CD4-positive, CD25-positive, alpha-beta regulatory T cell (primary cell): ENCODE measurements at places on chromosomes 12 and 14. TPM values are rescaled to one million over a fixed set of nuclear protein-coding genes. Genes with fewer than 3 reads are reported as not detected.

CKAP4 gene
- 4.3 TPM for polyA plus RNA-seq

STK38L gene
- polyA plus RNA-seq, result 15.2 TPM

GPR68 gene
- 9.3 TPM for polyA plus RNA-seq

PRICKLE1 gene
- 0.15 TPM for polyA plus RNA-seq

GUCY2C gene
- polyA plus RNA-seq, result not detected

KRT74 gene
- polyA plus RNA-seq, result not detected

LMNTD1 gene
- not detected for polyA plus RNA-seq

DNM1L gene
- 17.8 TPM for polyA plus RNA-seq

PRIMA1 gene
- not detected for polyA plus RNA-seq

DNA sequence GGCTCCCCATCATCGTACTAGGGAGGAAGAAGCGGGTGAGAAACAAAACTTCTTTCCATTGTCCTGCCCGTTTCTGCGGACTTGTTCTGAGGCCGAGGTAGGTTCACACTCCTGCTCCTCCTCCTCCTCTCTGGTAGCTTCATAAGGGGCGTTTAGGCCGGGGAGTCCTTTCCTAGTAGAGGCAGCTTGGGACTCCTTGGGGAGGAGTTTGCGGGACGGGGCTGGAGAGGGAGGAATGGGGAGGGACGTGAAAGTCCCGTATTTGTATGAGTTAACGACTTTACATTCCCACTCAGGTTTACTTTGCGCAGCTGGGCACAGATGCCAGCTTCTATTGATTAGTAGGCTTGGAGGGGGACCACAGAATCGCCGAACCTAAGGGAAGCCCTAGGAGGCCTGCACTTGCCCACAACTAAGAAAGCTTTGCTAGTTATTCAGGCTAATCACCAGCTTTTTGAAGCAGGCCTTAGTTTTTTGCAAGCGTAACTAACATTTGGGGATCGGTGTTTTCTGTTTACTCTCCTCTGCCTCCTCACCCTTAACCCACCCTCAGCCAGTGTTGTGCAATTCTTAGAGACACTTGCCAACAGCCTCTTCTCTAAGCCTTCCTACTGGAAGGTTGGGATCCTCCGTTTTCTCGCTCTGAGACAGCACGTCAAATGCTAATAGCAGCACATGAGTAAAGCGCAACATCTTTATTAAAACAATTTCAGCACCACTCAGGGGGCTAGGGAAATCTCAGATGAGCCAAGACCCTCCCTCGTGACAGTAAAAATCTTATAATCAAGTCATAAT lies 499 bp downstream of the RNASE4 start:
- peaks cover 43% of the 10 kb centered on the region for H3K4me1 ChIP-seq
- DNase-seq, result no peak
- H3K27me3 ChIP-seq, result no peaks in the 10 kb centered on the region
- H3K4me3 ChIP-seq, result peak overlapping the region; percentile 73
- H3K27ac ChIP-seq, result peak overlapping the region; percentile 96

- no peak overlapping the region for H3K4me3 ChIP-seq
- no peaks in the 10 kb centered on the region for H3K27me3 ChIP-seq
- no peak overlapping the region for H3K27ac ChIP-seq
- H3K4me1 ChIP-seq, result no peaks in the 10 kb centered on the region
These were observed 112.1 kb downstream of the TTC7B start for GRCh38 chr14:90703841-90704737.

DNA sequence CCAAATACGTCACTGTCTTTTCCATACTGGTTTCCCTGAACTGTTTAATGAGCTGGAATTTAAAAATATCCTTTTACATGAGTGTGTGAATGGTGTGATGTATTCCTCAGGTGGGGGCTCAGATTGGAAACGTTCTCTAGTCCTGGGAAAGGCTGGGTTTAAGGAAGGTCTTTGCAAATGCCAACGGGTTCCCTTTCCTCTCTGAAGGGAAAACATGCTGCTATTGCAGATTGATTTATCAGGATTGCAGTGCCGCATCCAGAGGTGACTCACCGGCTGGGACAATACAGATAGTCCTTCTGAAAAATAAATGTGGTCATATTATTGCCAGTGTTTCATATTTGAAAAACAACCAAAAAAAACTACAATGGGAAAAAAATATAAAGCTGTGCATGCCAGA lies 193.1 kb upstream of the FLRT2 start:
- no peak for DNase-seq
- H3K4me1 ChIP-seq, result no peaks in the 10 kb centered on the region
- H3K36me3 ChIP-seq, result no peaks in the 10 kb centered on the region
- H3K27me3 ChIP-seq, result no peaks in the 10 kb centered on the region
- no peak overlapping the region for H3K4me3 ChIP-seq

GRCh38 chr12:93526786-93527428 lies 45.6 kb upstream of the SOCS2 start:
- no peak overlapping the region for H3K4me3 ChIP-seq
- H3K4me1 ChIP-seq, result peaks cover 9% of the 10 kb centered on the region
- peaks cover 3% of the 10 kb centered on the region for H3K27me3 ChIP-seq
- H3K36me3 ChIP-seq, result no peaks in the 10 kb centered on the region
- H3K27ac ChIP-seq, result no peak overlapping the region

DNA sequence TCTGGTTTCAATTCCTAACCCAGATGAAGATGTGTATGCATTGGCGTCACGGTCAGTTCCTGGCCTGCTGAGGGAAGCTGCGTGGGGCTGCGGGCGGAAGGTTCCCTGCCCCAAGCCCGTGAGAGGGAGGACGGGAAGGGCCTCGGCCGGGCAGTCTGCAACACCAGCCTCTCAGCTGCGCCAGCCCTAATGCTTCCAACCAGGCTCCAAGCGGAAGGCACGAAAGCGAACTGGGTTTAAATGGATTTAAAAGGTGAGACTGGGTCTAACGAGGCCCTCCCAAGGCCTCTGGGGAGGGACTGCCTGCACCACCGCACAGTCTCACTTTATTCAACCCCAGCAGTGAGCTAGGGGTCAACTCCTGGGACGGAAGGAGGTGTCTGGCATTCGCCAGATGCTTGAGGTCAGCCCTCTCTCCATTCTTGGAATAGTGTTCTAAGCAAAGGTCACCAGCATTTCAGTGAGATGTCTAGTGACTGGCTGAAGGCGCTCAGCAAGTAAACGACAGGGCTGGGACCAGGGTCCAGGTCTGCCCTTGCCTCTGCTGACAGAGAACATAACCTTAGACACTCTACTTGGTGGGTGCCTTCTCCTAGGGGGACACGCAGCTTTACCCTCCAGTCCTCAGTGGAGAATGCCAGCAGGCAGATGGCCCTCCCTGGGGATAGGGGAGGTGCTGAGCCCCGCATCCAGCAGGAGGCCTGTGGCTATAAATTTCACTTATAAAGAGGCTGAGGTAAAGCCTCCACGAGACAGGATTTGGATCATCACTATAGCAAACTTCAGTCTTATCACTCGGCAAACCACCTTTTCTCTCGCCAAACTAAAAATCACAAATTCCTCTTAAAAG lies 92.2 kb downstream of the PIWIL1 start:
- DNase-seq, result no peak
- H3K27ac ChIP-seq, result no peak overlapping the region
- H3K4me3 ChIP-seq, result no peak overlapping the region
- H3K27me3 ChIP-seq, result no peaks in the 10 kb centered on the region
- no peaks in the 10 kb centered on the region for H3K36me3 ChIP-seq

GRCh38 chr12:8032242-8033152 lies at the start of gene FOXJ2:
Gene FOXJ2, plus strand, starts transcription at chr12:8032716. Its CDS starts 7,117 bp downstream, at chr12:8039833.
- H3K4me3 ChIP-seq, result peak within 1 kb of the TSS; percentile 89
- peak; percentile 79 for DNase-seq
- H3K36me3 ChIP-seq, result no peaks in the 10 kb centered on the region
- H3K27me3 ChIP-seq, result no peaks in the 10 kb centered on the region
- H3K4me1 ChIP-seq, result peaks cover 58% of the 10 kb centered on the region

- no peak for DNase-seq
- H3K4me3 ChIP-seq, result no peak overlapping the region
- peaks cover 33% of the 10 kb centered on the region for H3K4me1 ChIP-seq
- H3K36me3 ChIP-seq, result no peaks in the 10 kb centered on the region
- no peak overlapping the region for H3K27ac ChIP-seq
- H3K27me3 ChIP-seq, result peaks cover 11% of the 10 kb centered on the region
These were observed 3.3 kb upstream of the MDM1 start for GRCh38 chr12:68335462-68335861.

DNA sequence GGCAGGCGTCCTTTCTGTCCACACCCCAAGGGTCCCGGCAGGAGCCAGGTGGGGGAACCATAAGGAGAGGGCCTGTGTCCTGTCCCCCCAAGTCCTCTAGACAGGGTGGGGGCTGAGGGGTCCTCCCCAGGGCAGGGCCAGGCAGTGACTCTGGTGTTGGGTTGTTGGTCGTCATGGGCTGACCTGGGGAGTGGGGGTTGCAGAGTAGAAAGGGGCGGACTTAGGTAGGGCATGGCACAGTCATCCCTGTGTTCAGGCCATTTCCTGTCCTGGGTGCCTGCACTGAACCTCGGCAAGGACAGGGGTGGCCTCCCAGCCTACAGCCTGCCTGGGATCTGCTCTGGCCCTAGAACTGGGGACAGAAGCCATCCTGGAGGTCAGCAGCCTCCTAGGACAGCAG lies 356.2 kb downstream of the TMEM121 start:
- no peak overlapping the region for H3K27ac ChIP-seq
- no peaks in the 10 kb centered on the region for H3K4me1 ChIP-seq
- no peak for DNase-seq
- no peak overlapping the region for H3K4me3 ChIP-seq

DNA sequence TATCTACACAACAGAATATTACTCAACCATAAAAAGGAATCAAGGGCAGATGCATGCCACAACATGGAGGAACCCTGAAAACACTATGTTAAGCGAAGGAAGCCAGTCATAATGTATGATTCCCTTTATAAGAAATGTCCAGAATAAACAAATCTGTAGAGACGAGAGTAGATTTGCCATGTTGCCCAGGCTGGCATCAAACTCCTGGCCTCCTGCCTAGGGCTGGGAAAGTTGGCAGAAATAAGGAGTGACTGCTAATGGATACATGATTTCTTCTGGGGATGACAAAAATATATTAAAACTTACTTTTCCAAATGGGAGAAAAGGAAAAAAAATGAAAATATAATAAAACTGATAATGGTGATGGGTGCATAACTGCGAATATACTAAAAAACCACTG lies 10.9 kb downstream of the CLIP1 start:
- H3K27ac ChIP-seq, result peak overlapping the region; percentile 72
- H3K4me3 ChIP-seq, result no peak overlapping the region
- DNase-seq, result no peak
- H3K27me3 ChIP-seq, result no peaks in the 10 kb centered on the region

GRCh38 chr12:96368233-96368632 lies 32.0 kb downstream of the CDK17 start:
- no peak for DNase-seq
- no peak overlapping the region for H3K27ac ChIP-seq
- peaks cover 34% of the 10 kb centered on the region for H3K4me1 ChIP-seq
- no peaks in the 10 kb centered on the region for H3K36me3 ChIP-seq
- no peak overlapping the region for H3K4me3 ChIP-seq

DNA sequence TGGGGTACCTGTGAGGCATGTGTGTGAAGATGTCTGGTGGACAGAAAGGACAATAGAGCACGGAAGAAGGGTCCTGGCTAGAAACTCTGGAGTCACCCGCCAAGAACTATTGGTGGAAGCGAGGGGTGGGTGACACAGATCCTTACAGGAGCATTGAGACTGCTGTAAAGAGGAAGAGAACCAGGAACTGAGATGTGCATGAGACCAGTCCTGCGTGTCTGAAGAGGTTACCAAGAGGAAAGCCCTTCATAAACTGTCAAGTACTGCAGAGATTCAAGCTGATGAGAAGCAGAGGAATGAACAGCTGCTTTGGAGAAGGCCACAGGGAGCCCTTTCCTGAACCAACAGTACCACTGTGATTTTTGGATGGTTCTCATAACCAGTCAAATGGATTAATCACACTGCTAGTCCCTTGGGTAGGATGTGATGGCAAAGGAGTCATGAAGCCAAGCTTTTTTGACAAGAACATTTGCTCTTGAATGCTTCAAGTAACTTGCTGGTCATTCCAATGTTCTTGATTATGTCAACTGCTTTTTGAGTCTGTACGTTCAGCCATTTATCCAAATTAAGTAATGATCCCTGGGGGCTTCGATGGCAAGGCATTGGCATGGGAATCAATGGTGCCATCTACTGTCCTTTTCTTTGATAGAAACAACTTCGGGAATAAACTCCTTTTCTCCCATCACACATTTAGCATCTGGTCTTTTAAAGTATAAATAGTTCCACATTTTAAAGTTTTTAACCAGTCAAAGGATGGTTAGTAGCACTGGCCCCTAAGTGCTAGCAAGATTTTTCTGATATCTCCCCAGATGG lies 42.9 kb downstream of the GPR135 start:
- no peak for DNase-seq
- H3K4me1 ChIP-seq, result no peaks in the 10 kb centered on the region
- no peaks in the 10 kb centered on the region for H3K36me3 ChIP-seq

DNA sequence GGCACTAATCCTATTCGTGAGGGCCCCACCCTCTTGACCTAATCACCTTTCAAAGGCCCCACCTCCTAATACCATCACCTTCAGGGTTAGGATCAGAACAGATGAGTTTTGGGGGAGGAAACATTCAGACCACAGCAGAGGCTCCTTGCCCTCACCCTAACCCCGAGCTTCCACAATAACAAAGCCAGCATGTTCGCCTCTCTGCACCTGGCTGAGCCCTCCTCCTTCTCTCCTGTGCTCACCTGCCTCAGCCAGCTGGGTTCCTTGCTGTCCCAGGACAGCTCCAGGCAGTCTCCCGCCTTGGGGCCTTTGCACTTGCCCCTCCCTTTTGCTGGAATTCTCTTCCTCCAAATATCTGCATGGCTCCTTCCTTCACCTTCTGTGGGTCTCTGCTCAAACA lies 9.7 kb upstream of the RAN start:
- DNase-seq, result no peak
- H3K4me3 ChIP-seq, result no peak overlapping the region
- no peaks in the 10 kb centered on the region for H3K36me3 ChIP-seq
- peaks cover under 1% of the 10 kb centered on the region for H3K27me3 ChIP-seq
- peaks cover 1% of the 10 kb centered on the region for H3K4me1 ChIP-seq

- no peak overlapping the region for H3K4me3 ChIP-seq
- peaks cover 7% of the 10 kb centered on the region for H3K27me3 ChIP-seq
- DNase-seq, result no peak
- no peaks in the 10 kb centered on the region for H3K36me3 ChIP-seq
These were observed 16.5 kb downstream of the TMEM30B start for GRCh38 chr14:61264651-61265050.

DNA sequence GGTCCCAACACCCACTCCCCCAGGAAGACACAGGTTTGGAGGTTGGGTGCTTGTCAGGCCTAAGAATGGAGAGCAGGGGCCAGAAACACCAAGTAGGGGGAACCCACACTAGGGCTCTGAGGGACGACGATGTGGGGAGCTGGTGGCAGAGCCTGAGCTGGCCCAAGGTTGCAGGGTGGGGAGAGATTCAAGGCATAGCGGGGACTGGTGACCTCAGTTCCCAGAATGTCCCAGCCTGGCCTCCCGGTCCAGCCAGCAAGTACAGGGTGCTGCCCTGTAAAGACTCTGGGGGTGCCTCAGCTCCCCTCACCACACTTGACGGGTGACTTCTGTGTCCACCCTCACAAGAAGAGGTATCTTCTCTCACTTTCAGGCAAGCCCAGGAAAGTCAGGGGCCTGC lies 86.7 kb downstream of the ALG10 start:
- H3K27ac ChIP-seq, result no peak overlapping the region
- no peak for DNase-seq
- no peaks in the 10 kb centered on the region for H3K36me3 ChIP-seq
- no peaks in the 10 kb centered on the region for H3K27me3 ChIP-seq

- no peak for DNase-seq
- no peaks in the 10 kb centered on the region for H3K36me3 ChIP-seq
- H3K27ac ChIP-seq, result no peak overlapping the region
- no peak overlapping the region for H3K4me3 ChIP-seq
These were observed 141.9 kb downstream of the BTG1 start for GRCh38 chr12:92003701-92004100.
